ENCODE measurements at places on chromosomes 6 and 20.
A peak's percentile ranks its signal among the peaks of the same experiment; 100 is the strongest.

- DNase-seq = no peak
These were observed 11.1 kb downstream of the LAMA5 start for GRCh38 chr20:62355878-62356588.

- no peak for DNase-seq
These were observed 41.6 kb downstream of the ANKEF1 start for GRCh38 chr20:10076126-10077080.

DNA sequence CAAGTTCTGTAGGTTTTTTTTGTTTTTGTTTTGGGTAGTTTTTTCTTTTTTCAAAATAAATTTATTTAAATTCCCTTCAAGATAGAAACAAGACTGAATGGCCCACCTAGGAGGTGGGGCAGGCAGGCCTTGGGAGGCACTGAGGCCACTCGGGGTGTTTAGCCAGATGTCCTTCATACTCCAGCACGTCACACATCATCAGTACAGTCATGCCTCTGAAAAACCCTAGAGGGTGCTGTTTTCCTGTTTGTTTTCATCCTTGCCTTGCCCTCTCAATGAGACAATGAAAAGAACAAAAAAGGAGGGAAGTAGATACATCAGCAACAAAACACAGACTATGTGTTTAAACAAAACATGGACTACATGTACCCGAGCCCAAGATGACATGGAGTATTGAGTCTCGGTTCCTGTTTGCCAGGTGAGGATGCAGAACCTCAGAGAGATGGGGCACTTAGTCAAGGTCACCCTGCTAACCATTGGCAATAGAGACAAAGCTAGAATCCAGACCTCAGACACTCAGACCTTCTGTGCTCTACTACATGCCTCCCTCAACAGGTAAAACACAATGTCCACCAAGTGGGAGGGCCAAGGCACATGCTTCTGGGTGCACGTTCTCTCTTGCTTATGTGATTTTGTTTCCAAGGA lies 26.8 kb upstream of the CLIC5 start:
- peak; percentile 68 for DNase-seq

GRCh38 chr6:157126183-157127098 lies 196.9 kb downstream of the TMEM242 start:
- no peak for DNase-seq

DNA sequence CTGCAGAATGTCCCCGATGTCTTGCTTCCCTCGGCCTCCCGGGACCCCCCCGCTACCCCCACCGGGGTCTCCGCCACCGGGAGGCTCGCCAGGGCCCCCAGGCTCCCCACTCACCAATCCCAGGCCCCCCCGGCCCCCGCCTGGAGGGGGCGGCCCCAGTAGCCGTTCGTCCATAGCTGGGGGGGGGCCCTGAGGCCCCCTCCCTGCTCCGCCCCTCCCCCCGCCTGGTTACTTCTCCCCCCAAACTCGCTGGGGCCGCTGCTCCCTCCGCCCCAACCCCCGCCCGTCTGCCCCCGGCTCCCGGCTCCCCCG lies 304 bp downstream of the PBX2 start:
- no peak for DNase-seq

- DNase-seq = no peak
These were observed 13.7 kb downstream of the PHF3 start for GRCh38 chr6:63649269-63649668.

- DNase-seq = no peak
These were observed 28.8 kb upstream of the APMAP start for GRCh38 chr20:25021336-25021735.

DNA sequence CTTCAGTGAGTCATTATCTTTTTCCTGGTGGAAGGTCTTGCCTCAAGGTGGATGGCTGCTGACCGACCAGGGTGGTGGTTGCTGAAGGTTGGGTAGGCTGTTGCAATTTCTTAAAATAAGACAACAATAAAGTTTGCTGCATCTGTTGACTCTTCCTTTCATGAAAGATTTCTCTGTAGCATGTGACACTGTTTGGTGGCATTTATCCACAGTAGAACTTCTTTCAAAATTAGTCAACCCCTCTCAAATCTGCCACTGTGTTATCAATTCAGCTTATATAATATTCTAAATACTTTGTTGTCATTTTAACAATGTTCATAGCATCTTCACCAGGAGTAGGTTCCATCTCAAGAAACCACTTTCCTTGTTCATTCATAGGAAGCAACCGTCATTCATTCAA lies 66.8 kb upstream of the ATXN1 start:
- no peak for DNase-seq

DNA sequence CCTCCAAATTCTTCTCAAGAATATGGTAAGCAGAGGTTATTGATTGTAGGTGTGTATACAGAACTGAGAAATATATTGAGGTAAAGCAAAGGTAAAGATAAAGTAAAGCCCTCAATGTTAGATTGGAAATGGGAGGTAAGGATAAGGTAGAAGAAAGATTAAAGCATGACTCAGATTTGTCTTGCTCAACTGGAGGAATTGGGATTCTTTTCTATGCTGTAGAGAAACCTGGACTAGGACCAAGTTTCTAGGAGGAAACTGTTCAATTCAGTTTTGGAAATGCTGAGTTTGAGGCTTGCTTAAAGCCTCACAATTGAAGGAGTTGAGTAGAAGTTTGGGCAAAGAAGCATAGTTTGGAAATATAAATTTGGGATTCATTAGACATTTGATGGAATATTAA lies 634.0 kb upstream of the PTCHD4 start:
- no peak for DNase-seq

GRCh38 chr6:160293844-160294243 lies 35.2 kb upstream of the SLC22A2 start:
- no peak for DNase-seq

GRCh38 chr20:51802170-51802751 lies at the start of gene SALL4:
Gene SALL4, minus strand, starts transcription at chr20:51802521. Its CDS starts 113 bp downstream, at chr20:51802408.
- peak; percentile 96 for DNase-seq
